ENCODE measurements at places on chromosomes 1 and 21.

DNA sequence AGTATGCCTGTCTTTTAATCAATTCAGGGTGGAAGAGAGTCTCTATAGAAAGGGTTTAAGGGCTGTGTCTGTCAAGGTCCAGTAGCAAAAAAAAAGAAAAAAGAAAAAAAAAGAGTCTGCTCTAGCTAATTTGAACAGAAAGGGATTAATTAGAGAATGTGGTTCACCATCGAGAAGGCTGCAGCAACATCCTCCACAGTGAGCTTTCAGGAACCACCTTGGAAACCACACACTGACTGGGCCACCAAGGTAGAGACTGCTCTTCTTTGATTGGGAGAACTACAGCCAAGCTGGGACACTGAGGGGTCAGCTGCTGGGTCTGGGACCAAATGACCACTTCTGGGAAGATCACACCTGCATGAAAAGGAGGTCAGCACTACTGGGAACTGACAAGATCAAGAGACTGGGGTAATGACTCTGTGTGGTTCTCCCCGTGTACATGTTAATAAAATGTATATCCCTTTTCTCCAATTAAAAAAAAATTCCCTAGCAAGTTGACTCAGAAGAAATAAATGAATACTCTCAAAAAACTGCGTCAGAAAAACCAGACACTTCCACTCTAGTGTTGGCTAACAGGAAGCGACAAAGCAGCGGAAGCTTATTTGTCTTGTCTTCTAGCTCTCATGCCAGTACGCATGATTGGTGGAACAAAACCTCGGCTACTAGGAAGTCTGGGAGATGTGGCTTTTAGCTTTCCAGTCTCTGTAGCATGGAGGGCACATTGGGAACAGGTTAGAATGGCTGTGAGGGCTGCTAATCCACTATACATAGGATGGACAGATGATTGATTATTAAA lies 60.0 kb upstream of the IVNS1ABP start:
- DNase-seq: no peak

DNA sequence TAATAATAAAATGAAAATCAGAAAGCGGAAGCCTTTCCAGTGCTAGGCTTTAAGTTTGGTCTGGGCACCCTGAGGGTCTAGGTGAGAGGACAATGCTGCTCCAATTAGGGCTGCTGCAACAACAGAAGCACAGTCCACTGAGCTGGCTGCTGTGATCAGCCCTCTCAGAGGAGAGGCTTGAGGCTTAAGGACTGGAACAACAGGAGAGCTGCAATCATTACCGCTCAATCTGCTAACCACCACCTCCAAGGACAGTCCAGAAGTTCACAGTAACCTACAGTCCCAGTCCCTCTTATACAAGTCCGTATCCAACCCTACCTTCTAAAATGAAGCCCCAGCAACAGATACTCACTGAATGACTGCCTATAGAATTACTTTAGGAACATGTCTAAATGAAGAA lies 62.1 kb downstream of the USP24 start:
- DNase-seq: no peak

GRCh38 chr1:219269171-219269570 lies 95.5 kb downstream of the LYPLAL1 start:
- no peak for DNase-seq

DNA sequence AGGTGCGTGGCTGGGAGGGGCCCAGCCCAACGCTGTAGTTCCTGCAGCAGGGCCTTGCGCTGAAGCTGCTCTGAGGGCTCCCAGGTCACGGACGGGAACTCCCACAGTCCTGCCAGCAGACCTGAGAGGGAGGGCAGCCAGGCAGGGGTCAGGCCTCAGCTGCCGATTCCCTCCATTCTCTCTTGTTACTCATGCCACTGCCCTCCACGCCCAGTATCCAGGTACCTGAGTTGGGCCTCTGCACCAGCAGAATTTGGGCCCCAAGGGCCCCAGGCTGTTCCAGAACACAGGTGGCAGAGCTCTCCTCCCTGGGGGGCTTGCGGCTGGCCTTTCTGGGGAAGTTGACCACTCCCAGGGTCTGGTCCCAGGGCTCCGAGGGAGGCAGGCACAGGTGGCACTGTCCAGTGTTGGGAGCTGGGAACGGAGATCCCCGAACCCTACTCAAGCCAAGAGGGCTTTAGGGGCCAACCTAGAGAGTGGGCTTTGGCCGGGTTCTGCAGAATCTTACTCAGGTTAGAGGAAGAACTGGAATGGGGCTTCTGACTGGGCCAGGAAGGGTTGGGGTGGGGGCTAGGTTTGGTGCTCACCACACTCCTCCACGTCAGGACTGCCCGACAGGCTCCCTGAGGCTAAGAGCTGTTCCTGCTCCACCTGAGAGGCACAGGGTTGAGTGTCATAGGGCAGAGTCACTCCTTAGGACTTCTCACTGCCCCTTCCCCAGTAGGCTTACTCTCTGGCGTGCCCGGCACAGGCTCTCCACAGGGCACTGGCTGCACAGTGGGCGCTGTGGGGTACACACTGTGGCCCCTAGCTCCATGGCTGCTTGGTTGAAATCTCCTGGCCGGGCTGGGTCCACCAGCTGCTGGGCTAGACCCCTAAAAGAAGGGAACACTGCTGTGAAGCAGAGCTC lies 5.0 kb downstream of the HPDL start:
- DNase-seq: peak; percentile 78
